Endothelial cell of umbilical vein (primary cell): ENCODE measurements at places on chromosomes 1 and 21. TPM values are rescaled to one million over a fixed set of nuclear protein-coding genes. Genes with fewer than 3 reads are reported as not detected.

GRCh38 chr1:97630948-97631347 is 289.9 kb downstream of the DPYD start:
- no peak overlapping the region for H3K27ac ChIP-seq
- no peak overlapping the region for H3K4me3 ChIP-seq
- peaks cover 22% of the 10 kb centered on the region for H3K4me1 ChIP-seq
- DNase-seq = peak; percentile 71

DNA sequence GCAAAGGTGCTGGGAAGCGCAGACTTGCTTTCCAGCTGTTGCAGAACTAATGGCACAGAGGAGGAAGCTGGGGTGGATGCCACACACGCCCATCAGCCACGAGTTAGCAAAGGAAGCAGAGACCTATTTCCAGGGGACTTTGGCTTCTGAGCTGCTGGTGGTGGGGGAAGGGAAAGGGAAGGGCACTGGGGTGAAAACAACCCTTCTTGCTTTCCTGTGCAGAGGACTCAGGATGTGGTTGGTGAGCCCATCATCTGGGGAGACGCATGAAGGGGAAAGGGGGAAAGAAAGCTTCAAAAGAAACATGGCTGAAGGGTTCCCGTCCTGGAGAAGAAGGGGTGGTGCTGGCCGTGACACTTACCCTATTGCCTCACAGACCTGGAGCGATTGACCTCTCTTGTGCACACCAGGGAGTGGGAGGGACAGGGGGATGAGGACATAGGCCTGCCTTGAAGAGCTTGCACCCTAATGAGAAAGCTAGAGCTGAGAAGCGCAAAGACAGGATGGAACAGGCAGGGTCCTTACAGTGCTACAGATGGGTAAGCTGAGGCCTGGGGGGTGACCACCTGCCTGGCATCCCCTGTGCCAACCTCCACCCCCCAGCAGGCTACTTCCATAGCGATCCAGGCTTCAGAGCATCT is 140.8 kb upstream of the RAB4A start:
- no peaks in the 10 kb centered on the region for H3K36me3 ChIP-seq
- H3K27me3 ChIP-seq = no peaks in the 10 kb centered on the region
- H3K4me1 ChIP-seq = no peaks in the 10 kb centered on the region
- H3K4me3 ChIP-seq = no peak overlapping the region
- DNase-seq = no peak

DNA sequence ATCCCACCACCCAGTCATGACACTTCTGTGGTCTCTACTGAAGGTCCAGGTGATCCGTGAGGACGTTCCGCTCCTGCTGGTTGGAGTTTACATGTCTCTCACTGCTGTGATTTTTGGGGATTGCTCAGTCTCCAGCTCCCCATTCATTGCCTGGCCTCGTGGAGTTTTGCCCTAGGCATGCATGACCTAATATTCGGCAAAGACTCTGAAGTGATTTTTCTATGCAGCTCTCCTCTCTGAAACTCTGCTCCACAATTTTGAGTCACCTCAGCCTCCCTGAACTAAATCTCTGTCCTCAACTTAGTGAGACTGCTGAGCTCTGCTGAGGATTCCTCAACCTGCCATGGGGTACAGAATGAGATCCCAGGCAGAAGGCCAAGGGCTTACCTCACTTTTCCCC is 174.4 kb upstream of the FGGY start:
- H3K4me3 ChIP-seq = no peak overlapping the region
- no peak for DNase-seq
- peaks cover 8% of the 10 kb centered on the region for H3K4me1 ChIP-seq
- H3K27me3 ChIP-seq = no peaks in the 10 kb centered on the region
- H3K36me3 ChIP-seq = no peaks in the 10 kb centered on the region

DNA sequence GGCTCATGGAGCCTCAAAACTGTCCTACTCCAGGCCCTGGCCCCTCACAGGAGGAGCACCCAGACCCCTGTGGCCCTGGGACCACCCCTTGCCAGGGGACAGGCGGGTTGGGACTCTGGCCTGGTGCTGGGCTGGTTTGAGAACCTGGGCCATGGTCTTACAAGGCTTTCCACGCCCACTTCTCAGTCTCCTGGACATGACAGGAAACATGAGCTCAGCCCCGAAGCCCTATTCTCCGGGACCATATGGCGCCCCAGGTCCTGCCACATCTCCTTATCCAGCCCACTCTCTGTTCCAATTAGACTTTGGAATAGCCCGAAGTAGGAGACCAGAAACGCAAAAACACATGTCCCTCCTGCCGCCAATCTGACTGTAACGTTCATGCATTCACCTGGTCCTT is 47.9 kb downstream of the KCNAB2 start:
- H3K27me3 ChIP-seq = no peaks in the 10 kb centered on the region
- H3K4me3 ChIP-seq = no peak overlapping the region
- H3K36me3 ChIP-seq = no peaks in the 10 kb centered on the region
- no peak for DNase-seq
- no peak overlapping the region for H3K27ac ChIP-seq

GRCh38 chr21:29303288-29303687 is 4.6 kb downstream of the BACH1 start:
- H3K27ac ChIP-seq = no peak overlapping the region
- no peak for DNase-seq
- no peaks in the 10 kb centered on the region for H3K27me3 ChIP-seq
- H3K4me3 ChIP-seq = no peak overlapping the region
- no peaks in the 10 kb centered on the region for H3K36me3 ChIP-seq

GRCh38 chr1:236681219-236681618 is 5.1 kb upstream of the ACTN2 start:
- H3K27me3 ChIP-seq = peaks cover 15% of the 10 kb centered on the region
- no peak overlapping the region for H3K27ac ChIP-seq
- no peaks in the 10 kb centered on the region for H3K36me3 ChIP-seq
- H3K4me3 ChIP-seq = no peak overlapping the region

DNA sequence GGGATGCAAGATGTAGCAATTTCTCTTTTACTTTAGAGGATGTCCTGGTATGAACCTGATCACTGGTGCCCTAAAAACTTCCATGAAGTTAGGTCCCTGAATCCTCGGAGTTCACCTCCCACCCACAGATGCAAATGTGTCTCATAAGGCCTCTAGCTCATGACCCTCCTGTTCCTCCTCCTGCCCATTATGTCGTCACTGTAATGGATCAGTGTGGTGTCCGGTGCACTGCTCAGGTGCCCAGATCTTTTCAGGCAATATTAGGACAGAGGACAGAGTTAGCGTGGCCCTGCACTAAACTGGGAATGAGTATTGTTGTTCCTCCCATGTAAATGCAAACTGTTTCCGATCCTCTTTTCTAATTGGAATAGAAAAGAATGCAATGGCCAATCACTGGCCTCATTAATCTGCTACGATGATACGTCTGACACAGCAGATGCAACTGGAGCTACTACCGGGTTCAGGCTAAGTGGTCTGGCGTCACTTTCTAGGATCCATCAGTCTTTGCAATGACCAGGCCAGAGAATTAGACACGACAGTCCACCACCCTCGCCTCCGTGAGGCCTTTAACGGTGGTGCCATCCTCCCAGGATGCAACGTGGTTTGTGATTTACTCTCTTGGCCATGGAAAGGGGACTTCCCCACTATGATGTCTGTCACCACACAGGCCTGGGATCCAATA is 3.4 kb upstream of the COL6A2 start:
- H3K27me3 ChIP-seq = peaks cover 11% of the 10 kb centered on the region
- H3K27ac ChIP-seq = no peak overlapping the region
- H3K36me3 ChIP-seq = no peaks in the 10 kb centered on the region
- no peak for DNase-seq
- H3K4me1 ChIP-seq = no peaks in the 10 kb centered on the region

DNA sequence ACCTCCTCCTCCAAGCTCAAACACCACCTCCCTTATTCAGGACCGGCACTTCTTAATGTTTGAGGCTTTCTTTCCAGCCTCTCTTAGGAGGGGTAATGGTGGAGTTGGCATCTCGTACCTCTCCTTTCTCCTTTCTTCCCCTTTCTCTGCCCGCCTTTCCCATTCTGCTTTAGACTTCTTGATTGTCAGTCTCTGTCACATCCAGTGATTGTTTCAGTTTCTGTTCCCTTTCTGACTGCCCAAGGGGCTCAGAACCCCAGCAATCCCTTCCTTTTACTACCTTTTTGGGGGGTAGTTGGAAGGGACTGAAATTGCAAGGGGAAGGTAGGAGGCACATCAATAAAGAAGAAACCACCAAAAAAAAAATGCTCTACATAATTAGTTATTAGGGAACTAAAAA is 5.6 kb downstream of the ELK4 start:
- no peak overlapping the region for H3K27ac ChIP-seq
- no peak overlapping the region for H3K4me3 ChIP-seq
- no peaks in the 10 kb centered on the region for H3K27me3 ChIP-seq
- no peak for DNase-seq

- no peak for DNase-seq
- no peaks in the 10 kb centered on the region for H3K4me1 ChIP-seq
- no peaks in the 10 kb centered on the region for H3K27me3 ChIP-seq
- no peak overlapping the region for H3K27ac ChIP-seq
Measured at GRCh38 chr21:41823906-41824305, 55.2 kb downstream of the PRDM15 start.

GRCh38 chr1:108063703-108064102 is 98.7 kb upstream of the VAV3 start:
- no peak overlapping the region for H3K27ac ChIP-seq
- DNase-seq = no peak
- no peaks in the 10 kb centered on the region for H3K4me1 ChIP-seq
- no peaks in the 10 kb centered on the region for H3K27me3 ChIP-seq
- no peaks in the 10 kb centered on the region for H3K36me3 ChIP-seq

- no peaks in the 10 kb centered on the region for H3K4me1 ChIP-seq
- no peak for DNase-seq
- no peaks in the 10 kb centered on the region for H3K36me3 ChIP-seq
- peaks cover 1% of the 10 kb centered on the region for H3K27me3 ChIP-seq
- H3K4me3 ChIP-seq = no peak overlapping the region
Measured at GRCh38 chr1:231199868-231200267, 38.0 kb downstream of the TRIM67 start.

DNA sequence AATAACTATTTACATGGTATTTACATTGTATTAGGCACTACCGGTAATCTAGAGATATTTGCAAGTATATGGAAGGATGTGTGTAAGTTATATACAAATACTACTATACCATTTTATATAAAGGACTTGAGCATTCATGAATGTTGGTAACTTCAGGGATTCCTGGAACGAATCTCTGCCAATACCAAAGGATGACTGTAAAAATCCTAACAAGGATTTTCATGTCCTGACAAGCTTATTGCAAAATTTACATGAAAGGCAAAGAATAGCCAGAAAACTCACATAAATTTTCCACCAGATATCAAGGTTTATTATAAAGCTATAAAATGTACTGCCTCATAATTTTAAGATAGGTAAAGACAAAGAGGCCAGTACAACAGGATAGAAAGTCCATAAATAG is 325.2 kb upstream of the NRIP1 start:
- no peak for DNase-seq
- no peaks in the 10 kb centered on the region for H3K27me3 ChIP-seq
- no peaks in the 10 kb centered on the region for H3K36me3 ChIP-seq
- H3K4me1 ChIP-seq = no peaks in the 10 kb centered on the region
- H3K27ac ChIP-seq = no peak overlapping the region
- H3K4me3 ChIP-seq = no peak overlapping the region

DNA sequence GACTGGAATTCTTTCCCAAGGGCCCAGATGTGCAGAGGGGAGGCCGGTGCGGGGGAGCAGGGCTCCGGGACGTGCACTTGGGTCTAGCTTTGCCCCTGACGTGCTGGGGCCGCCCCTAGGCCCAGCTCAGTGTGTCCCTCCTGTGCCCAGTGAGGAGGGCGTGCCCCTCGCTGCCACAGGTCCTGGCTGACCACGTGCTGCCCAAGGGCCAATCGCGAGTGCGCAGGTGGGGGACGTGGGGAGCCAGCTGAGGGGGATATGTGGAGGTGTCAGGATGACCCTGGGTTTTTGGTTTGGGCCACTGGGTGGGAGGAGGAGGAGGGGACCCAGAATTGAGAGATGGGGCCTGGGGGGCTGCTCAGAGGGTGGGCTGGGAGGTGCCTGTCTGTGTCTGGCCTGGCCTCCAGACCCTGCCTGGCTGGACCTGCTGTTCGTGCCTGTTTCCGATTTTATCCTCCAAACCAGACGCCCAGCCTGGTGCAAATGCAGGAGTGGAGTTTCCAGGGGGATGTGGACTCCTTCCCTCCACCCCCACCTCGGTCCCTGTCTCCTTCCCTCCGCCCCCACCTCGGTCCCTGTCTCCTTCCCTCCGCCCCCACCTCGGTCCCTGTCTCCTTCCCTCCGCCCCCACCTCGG is 6.1 kb upstream of the RNF223 start:
- H3K4me3 ChIP-seq = no peak overlapping the region
- no peak overlapping the region for H3K27ac ChIP-seq
- no peaks in the 10 kb centered on the region for H3K36me3 ChIP-seq
- DNase-seq = peak; percentile 34

- H3K4me3 ChIP-seq = no peak overlapping the region
- peaks cover 3% of the 10 kb centered on the region for H3K4me1 ChIP-seq
- no peaks in the 10 kb centered on the region for H3K27me3 ChIP-seq
- peak; percentile 63 for DNase-seq
- H3K36me3 ChIP-seq = no peaks in the 10 kb centered on the region
Measured at GRCh38 chr1:50348449-50349241, 74.6 kb downstream of the DMRTA2 start.

DNA sequence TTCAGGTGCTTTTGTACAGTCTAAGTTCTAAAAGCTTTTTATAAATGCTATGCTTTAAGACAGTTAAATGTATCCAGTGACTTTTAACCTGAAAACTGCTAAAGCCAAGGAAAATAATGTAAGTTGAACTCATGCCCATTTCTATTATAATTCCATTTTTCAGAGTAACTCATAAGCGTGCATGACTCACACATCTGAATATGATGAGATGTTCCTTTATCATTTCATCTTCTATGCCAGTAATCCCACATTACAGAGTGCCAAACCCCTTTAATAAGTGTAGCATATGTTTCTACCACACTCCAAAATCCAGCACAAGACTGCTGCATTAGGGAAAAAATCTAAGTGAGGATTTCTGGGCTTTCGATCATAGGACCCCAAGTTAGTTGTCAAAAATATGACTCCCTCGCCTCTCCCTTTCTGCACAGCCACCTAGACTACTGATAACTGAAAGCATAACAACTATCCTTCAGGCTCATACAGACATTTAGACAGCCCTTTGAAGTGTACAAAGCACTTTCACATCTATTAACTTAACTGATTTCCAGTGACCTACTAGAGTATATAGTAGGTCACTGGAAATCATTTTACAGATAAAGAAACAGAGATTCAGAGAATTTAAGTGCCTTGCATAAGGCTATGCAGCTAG is 45.3 kb downstream of the JAK1 start:
- no peaks in the 10 kb centered on the region for H3K36me3 ChIP-seq
- peak overlapping the region; percentile 44 for H3K27ac ChIP-seq
- peak; percentile 88 for DNase-seq
- peaks cover 51% of the 10 kb centered on the region for H3K4me1 ChIP-seq
- H3K27me3 ChIP-seq = no peaks in the 10 kb centered on the region

Gene NUP210L
- 0.01 TPM in 1 of 2 replicates, not detected in the other for polyA plus RNA-seq

Gene GNG4
- polyA plus RNA-seq = 0.10 TPM in 2 replicates

Gene MYCL
- polyA plus RNA-seq = 1.3 and 1.5 TPM in 2 replicates

Gene SPRR1B
- not detected in 2 replicates for polyA plus RNA-seq

Gene S100A8
- polyA plus RNA-seq = not detected in 2 replicates

Gene GUCA2B
- polyA plus RNA-seq = not detected in 2 replicates

Gene AVPR1B
- not detected in 2 replicates for polyA plus RNA-seq

Gene ZBTB8A
- polyA plus RNA-seq = 2.9 and 3.1 TPM in 2 replicates

Gene RAD54L
- 10.1 and 10.5 TPM in 2 replicates for polyA plus RNA-seq

Gene WNT9A
- polyA plus RNA-seq = 5.9 and 6.2 TPM in 2 replicates

Gene TNN
- polyA plus RNA-seq = not detected in 2 replicates

Gene TRIM58
- polyA plus RNA-seq = not detected in 2 replicates

Gene OR2M4
- polyA plus RNA-seq = not detected in 2 replicates
